ENCODE measurements at places on chromosomes 11 and 22.

- no peak for DNase-seq
Observed at GRCh38 chr11:87366763-87367405, 329.1 kb downstream of the TMEM135 start.

DNA sequence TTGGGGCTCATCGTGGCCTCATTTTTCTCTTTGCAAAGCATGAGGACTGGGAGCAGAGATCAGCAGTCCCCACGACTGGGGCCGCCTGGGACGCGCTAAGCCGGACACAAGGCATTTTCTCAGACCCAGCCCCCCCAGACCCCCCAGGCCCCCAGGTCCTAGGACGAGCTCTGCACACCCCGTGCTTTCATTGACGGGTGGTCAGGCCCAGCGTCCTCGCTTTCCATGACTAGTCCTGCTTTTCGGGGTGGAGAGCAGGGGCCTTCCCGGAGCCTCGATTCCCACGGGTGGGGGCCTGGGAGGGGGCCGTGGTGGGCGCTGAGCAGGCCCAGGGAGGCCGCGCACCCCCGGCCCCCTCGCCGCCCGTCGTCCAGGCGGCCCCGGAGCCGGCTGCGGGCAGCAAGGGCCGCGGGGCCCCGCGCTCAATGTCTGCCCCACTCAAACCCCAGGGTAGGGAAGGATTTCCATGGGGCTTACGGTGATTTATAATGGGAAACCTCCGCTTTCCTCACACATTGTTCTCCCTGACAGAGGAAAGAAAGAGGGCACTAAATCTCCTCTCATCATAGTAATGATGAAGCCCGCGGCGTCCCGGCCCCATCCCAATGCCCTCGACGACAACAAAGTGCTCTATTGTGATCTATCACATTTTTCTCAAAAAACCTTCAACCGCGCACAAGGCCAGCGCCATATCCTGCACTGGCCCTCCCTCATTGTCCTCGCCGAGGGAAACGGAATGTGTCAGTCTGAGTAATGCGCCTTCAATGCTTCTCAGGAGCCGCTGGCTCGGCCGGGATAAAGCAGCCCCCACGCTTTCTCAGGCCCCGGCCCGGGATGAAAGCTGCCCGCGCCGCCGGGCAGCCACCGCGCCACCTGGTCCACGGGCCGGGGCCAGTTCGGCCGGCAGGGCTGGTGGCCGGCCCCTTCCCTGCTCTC lies 10.4 kb upstream of the LINC01488 start:
- DNase-seq = peak; percentile 70

GRCh38 chr22:33167998-33168790 lies 110.0 kb upstream of the SYN3 start:
- DNase-seq = no peak

GRCh38 chr11:64081745-64082442 lies 46.2 kb downstream of the FLRT1 start:
- DNase-seq = no peak

DNA sequence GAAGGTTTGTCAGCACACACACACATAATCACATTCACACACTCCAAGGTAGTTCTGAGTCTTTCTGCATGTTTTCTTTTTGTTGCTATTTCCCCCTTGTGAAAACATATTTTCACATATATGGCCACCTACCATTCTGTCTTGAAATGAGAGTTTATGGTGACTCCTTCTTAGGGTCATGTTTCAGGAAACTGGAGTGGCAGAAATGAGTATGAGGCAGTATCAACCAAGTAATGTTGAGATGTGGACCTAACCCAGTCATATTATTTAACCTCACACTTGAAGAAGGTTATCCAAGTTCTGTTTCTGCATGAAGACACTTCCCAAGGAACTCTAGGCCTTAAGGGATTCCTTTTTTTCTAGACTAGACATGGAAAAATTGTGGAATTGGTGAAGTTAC lies 481.4 kb downstream of the ETS1 start:
- no peak for DNase-seq
